ENCODE measurements at places on chromosomes 12 and 14. TPM values are rescaled to one million over a fixed set of nuclear protein-coding genes. Genes with fewer than 3 reads are reported as not detected.

DNA sequence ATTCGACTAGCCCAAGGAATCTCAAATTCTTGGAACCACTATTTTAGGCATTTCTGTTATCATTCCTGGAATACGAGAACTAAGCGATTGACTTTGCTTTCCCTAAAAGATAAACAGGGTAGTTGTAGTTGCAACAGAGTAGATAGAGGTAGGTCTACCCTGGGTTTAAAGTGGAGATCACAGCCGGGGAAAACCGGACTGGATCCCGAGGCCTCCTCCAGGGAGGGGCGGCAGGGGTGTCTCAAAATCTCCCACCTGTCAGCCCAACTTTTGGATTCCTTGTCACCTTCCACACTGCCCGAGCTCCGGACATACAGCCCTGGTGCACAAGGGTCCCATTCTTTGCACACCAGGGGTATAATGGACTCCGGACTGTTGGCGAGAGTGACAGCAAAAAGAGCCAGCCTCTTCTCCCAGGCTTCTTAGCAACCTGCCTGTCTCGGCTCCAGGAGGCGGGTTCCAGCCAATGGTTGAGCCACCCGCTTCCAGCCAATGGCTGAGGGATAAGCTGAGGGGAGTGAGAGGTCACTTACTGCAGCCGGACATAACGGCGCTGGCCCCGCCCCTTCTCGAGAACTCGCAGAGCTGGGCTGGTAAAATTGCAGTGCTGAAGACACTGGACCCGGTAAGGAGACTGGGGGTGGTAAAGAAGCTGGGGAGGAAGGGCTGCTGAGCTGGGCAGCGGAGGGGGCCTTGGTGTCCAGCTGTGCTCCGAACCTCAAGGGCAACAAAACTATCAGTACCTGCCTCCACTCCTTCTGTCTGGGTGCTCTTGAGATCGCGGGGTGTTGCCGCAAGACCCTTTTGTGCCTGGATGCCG lies at the start of gene SUOX:
TSS of gene SUOX (plus strand) at position 562 of the 820 bp plus-strand sequence. CDS start 4,946 bp downstream, outside the sequence.
- H3K27ac ChIP-seq: no peak within 1 kb of the TSS
- H3K4me3 ChIP-seq: peak within 1 kb of the TSS; percentile 18
- H3K36me3 ChIP-seq: peaks cover 21% of the 10 kb centered on the region
- no peak for DNase-seq
- peaks cover 16% of the 10 kb centered on the region for H3K4me1 ChIP-seq
- H3K27me3 ChIP-seq: no peaks in the 10 kb centered on the region

GRCh38 chr12:132566516-132567131 lies 43.8 kb downstream of the LRCOL1 start:
- H3K4me3 ChIP-seq: no peak overlapping the region
- H3K27ac ChIP-seq: no peak overlapping the region
- H3K4me1 ChIP-seq: no peaks in the 10 kb centered on the region

GPRC5A gene
- not detected for total RNA-seq

- no peaks in the 10 kb centered on the region for H3K36me3 ChIP-seq
- H3K27ac ChIP-seq: no peak overlapping the region
- peaks cover 16% of the 10 kb centered on the region for H3K4me1 ChIP-seq
- no peaks in the 10 kb centered on the region for H3K27me3 ChIP-seq
- H3K4me3 ChIP-seq: no peak overlapping the region
These were observed 6.2 kb upstream of the TCP11L2 start for GRCh38 chr12:106296179-106296877.

- no peak overlapping the region for H3K27ac ChIP-seq
- no peak for DNase-seq
- H3K4me3 ChIP-seq: no peak overlapping the region
- no peaks in the 10 kb centered on the region for H3K4me1 ChIP-seq
These were observed 10.2 kb upstream of the GOLGA5 start for GRCh38 chr14:92783813-92784431.

DNA sequence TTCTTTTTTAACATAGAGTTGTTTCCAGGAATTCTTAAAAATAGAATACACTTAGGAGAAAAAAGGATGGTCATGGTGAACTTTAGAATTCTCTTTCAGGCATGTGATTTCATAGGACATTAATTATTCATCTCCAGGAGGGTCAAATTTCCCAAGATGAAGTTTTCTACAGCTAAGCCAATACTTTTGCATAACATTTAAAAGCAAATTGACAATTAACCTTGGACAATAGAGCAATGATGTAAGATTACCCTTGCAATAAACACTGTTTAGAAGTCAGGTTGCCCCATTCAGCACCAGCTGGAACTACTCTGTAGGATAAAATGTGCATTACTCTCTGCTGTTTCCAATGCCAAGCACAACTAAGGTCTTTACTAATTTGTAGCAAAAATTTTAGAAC lies 49.5 kb downstream of the SIX1 start:
- no peak for DNase-seq
- no peaks in the 10 kb centered on the region for H3K27me3 ChIP-seq
- H3K4me3 ChIP-seq: no peak overlapping the region
- no peaks in the 10 kb centered on the region for H3K4me1 ChIP-seq

TAS2R14 gene
- total RNA-seq: 2.2 TPM

KRT82 gene
- not detected for total RNA-seq

DNA sequence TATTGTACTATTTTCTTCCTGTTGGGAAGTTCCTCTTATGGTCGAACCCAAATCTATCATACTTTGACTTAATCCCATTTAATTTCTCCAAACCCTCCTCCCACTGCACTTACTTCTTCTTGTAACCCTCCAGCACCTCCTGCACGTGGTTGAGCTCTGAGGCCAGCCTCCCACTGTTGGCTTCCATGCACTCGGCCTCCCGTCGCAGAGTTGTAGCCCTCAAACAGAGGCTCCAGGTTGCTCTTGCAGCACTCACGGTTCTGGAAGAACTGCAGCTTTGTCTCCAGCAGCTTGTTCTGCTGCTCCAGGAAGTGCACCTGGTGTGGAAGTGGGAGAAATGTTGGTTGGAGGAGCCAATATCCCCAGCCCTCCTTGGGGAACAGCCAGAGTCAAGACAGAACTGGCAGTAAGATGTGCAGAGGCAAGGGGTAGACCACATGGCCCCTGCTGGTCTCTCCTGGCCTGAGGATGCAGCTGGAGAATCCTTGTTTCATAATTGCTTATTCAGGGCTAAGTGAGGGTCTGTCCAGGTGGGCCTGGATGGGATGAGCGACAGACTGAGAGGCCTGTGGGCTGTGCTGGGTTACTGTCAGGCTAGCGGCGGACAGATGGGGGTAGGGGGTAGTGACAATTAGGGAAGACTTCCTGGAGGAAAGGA lies 18.4 kb upstream of the KRT86 start:
- DNase-seq: no peak
- H3K4me1 ChIP-seq: peaks cover 8% of the 10 kb centered on the region
- no peaks in the 10 kb centered on the region for H3K27me3 ChIP-seq
- no peaks in the 10 kb centered on the region for H3K36me3 ChIP-seq
- no peak overlapping the region for H3K27ac ChIP-seq

DNA sequence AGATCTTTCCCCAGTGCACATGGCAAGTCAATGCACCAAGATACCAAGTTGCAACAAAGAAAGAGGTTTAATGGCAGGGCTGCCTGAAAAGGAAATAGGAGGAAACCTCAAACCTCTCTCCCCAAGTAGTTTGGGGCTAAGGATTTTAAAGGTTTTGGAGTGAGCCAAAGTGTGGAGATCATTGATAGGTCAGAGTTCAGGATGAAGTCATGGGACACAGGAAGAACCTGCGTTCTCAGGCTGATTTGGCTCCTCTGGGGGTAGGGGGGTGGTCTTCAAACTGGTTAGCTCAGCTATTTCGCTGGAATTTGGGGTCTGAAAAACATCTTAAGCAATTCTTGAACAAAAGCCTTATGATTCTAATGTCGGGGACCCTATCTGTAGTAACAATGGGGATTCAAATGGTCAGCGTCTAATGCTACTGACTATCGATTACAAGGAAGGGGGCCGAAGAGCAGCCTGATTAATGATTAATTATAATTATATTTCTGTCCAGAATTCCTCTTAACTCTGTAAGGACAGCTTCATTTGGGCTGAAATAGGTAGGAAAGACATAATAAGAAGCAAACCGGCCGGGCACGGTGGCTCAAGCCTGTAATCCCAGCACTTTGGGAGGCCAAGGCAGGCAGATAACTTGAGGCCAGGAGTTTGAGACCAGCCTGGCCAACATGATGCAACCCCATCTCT lies 31.4 kb downstream of the AICDA start:
- no peaks in the 10 kb centered on the region for H3K36me3 ChIP-seq
- DNase-seq: no peak
- no peaks in the 10 kb centered on the region for H3K27me3 ChIP-seq
- H3K27ac ChIP-seq: no peak overlapping the region

DNA sequence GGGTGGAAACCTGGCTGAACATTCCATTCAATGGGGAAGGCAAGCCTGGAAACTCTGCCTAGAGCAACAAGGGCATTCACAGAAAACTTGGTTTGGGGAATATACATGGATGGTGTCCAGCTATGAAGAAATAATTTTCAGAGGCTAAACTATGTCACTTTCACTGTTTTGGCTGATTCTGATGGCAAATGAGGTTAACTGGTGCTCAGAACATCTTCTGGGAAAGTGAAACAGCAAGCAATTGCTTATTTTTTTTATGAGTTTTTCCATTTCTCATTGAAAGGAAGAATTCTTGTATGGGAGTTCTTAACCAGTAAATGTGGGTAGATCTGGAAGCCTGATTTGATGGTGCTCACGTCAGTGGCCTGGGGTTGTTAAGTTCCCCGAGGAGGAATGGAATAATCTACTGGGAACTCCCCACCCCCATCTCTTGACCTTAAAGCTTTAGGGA lies 132.8 kb upstream of the BTG1 start:
- no peak overlapping the region for H3K4me3 ChIP-seq
- no peaks in the 10 kb centered on the region for H3K36me3 ChIP-seq
- no peak overlapping the region for H3K27ac ChIP-seq
- DNase-seq: no peak
- no peaks in the 10 kb centered on the region for H3K4me1 ChIP-seq

- no peak overlapping the region for H3K4me3 ChIP-seq
- no peaks in the 10 kb centered on the region for H3K36me3 ChIP-seq
- H3K27ac ChIP-seq: no peak overlapping the region
- H3K27me3 ChIP-seq: no peaks in the 10 kb centered on the region
- peaks cover 34% of the 10 kb centered on the region for H3K4me1 ChIP-seq
These were observed 5.6 kb upstream of the RPAP3 start for GRCh38 chr12:47711448-47711847.

DNA sequence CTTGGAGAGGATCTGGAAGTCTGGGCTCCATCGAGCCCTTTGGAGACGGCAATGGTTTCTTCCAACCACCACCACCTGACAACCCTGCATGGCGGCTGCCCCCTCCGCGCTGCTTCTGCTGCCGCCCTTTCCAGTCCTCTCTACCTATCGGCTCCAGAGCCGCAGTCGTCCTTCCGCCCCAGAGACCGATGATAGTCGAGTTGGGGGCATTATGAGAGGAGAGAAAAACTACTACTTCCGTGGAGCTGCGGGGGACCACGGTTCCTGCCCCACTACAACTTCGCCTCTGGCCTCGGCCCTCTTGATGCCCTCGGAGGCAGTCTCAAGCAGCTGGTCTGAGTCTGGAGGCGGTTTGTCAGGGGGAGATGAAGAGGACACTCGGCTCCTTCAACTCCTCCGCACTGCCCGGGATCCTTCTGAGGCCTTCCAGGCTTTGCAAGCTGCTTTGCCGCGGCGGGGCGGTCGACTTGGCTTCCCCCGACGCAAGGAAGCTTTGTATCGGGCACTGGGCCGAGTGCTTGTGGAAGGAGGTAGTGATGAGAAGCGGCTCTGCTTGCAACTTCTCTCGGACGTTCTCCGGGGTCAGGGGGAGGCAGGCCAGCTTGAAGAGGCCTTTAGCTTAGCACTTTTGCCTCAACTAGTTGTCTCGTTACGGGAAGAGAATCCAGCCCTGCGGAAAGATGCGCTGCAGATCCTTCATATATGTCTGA lies 499 bp downstream of the TOGARAM1 start:
- no peak for DNase-seq
- H3K4me3 ChIP-seq: peak overlapping the region; percentile 93
- H3K27ac ChIP-seq: peak overlapping the region; percentile 92
- peaks cover 74% of the 10 kb centered on the region for H3K4me1 ChIP-seq
- no peaks in the 10 kb centered on the region for H3K36me3 ChIP-seq

UBR7 gene
- 17.8 TPM for total RNA-seq

GPR137C gene
- total RNA-seq: not detected

DNA sequence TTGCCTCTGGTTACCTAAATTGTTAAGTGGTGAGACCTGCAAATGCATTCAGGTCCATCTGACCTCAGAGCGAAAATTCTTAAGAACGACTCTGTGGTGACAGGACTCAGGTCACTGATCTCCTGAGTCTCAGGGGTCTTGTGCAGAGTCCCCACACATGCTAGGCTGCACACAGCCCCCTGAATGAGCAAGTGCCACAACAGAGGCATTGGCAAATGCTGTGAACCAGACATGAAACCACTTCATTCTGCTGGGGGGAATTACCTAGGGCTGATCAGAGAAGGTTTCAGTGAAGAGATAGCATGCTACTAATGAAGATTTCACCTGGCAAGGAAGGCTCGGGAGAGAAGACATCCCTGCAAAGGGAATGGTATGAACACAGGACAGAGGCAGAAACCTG lies 281.6 kb downstream of the ITPR2 start:
- H3K4me1 ChIP-seq: no peaks in the 10 kb centered on the region
- peaks cover 5% of the 10 kb centered on the region for H3K36me3 ChIP-seq
- H3K27ac ChIP-seq: no peak overlapping the region
- no peaks in the 10 kb centered on the region for H3K27me3 ChIP-seq
- H3K4me3 ChIP-seq: no peak overlapping the region

GRCh38 chr12:44287545-44287944 lies 451.7 kb downstream of the TMEM117 start:
- H3K27ac ChIP-seq: no peak overlapping the region
- no peaks in the 10 kb centered on the region for H3K36me3 ChIP-seq
- H3K27me3 ChIP-seq: no peaks in the 10 kb centered on the region
- H3K4me1 ChIP-seq: peaks cover 5% of the 10 kb centered on the region
- no peak for DNase-seq
- no peak overlapping the region for H3K4me3 ChIP-seq

DNA sequence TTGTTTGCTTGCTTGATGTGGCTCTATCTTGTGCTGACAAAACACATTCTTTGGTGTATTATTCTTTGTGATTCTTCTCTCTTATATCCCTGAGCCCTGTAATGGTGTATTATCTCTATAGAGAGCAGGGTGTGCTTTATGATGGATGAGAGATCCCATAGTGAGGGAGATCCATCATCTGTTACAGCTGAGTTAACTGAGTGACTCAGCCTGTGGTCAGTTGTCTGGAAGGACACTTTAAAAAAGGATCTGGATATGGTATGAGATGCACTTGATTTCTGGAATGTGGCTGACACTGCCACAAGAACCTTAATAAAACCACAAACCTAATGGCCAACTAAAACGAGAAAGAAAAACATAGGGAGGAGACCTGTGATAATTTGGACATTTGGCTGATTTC lies 461.4 kb upstream of the SYT1 start:
- H3K27ac ChIP-seq: no peak overlapping the region
- H3K36me3 ChIP-seq: no peaks in the 10 kb centered on the region
- no peaks in the 10 kb centered on the region for H3K27me3 ChIP-seq
- no peaks in the 10 kb centered on the region for H3K4me1 ChIP-seq
- DNase-seq: no peak

GRCh38 chr14:97710726-97711125 lies 913.5 kb downstream of the VRK1 start:
- no peaks in the 10 kb centered on the region for H3K27me3 ChIP-seq
- peaks cover 54% of the 10 kb centered on the region for H3K4me1 ChIP-seq
- DNase-seq: no peak
- no peaks in the 10 kb centered on the region for H3K36me3 ChIP-seq
- no peak overlapping the region for H3K27ac ChIP-seq
